Activated naive CD8-positive, alpha-beta T cell treated with anti-CD3 and anti-CD28 coated beads, Interleukin-2, amount 50 U/mL, for 16 hours (primary cell): ENCODE measurements at places on chromosomes 7 and 10.

DNA sequence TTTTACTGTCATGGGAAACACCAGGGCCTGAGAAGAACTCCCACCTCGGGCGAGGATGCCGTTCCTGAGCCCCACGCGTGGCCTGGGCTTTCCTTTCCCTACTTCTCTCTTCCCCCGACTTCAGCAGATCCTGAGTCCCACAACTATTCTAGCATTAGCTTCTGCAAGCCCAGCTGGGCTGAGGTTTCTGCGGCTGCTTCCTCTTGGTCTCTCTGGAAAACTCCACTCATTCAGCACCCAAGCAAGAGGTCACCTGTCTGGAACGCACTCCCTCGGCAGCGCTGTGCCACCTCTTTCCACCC is 761 bp upstream of the DOCK1 start:
- no peak for DNase-seq

GRCh38 chr10:124523901-124524300 is 62.3 kb downstream of the LHPP start:
- DNase-seq, result no peak

GRCh38 chr10:60479305-60480020 is 89.8 kb upstream of the ANK3 start:
- DNase-seq, result no peak

DNA sequence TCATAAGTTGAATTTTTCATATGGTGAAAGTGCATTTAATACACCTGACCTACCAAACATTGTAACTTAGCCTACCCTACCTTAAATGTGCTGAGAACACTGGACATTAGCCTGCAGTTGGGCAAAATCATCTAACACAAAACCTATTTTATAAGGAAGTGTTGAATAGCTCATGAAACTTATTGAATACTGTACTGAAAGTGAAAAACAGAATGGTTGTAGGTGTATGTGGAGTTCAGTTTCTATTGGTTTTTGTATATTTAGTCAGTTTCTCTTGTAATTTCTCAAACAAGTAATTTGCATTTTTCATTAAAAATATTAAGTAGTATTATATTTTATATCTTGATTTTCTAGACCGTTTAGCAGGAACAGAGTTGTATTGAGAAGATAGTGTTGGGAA is 15.3 kb downstream of the CCDC7 start:
- no peak for DNase-seq

- no peak for DNase-seq
These were observed 235.0 kb upstream of the IGFBP3 start for GRCh38 chr7:46156086-46156485.

GRCh38 chr7:152617056-152617455 is 58.9 kb downstream of the XRCC2 start:
- DNase-seq, result no peak

- DNase-seq, result peak; percentile 64
These were observed 31.8 kb upstream of the OCM2 start for GRCh38 chr7:98021588-98022351.

DNA sequence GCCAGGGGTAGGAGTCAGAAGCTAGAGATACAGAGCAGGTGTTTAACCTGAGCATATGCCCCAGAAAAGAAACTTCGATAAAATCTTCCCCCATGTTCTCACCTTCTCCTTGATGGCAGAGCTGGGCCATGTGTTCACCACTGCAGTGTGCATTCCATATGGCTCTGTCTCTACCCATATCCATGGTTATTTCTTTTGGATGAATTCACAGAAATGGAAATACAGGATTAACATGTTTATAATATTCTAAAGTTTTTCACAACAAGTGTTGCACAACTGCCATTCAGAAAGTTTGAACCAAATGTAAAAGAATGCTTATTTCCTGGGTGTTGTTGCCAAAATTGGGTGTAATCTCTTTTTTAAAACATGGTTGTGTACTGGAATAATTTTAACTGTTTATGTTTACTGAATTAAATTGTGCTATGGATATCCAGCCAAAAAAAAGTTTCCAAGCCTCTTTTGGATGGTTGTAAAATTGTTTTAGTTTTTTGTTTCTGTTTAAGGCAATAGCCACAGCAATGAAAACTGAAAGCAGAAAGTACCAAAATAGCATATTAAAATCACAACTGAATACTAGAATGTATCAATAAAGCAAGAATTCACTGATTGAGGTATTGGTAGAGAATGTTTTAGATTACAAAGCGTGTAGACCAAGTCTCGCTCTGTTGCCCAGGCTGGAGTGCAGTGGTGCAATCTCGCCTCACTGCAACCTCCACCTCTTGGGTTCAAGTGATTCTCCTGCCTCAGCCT is 19.9 kb upstream of the CCNY start:
- DNase-seq, result no peak

GRCh38 chr10:126163506-126163905 is 224.8 kb downstream of the ADAM12 start:
- no peak for DNase-seq
